ENCODE measurements at places on chromosomes 6 and 20.
A peak's percentile ranks its signal among the peaks of the same experiment; 100 is the strongest.

DNA sequence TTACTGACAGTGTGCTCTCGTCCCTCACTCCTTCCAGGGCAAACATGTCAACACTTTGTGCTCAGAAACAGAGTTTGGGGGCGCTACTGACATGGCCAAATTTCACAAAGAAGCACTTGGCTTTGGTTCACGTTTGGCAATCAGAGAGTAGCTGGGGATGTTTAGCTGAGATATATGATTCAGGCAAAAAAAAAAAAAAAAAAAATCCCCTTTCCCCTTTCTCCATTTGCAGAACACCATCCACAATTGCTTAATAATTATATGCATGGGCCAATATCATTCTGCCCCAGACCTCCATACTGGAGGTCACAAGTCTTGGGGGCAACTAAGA is 128.4 kb upstream of the ADGRF1 start:
- DNase-seq = no peak

GRCh38 chr6:38162493-38163185 is 343.1 kb downstream of the ZFAND3 start:
- DNase-seq = no peak

- no peak for DNase-seq
These were observed 45.8 kb downstream of the HIVEP2 start for GRCh38 chr6:142898927-142899895.

DNA sequence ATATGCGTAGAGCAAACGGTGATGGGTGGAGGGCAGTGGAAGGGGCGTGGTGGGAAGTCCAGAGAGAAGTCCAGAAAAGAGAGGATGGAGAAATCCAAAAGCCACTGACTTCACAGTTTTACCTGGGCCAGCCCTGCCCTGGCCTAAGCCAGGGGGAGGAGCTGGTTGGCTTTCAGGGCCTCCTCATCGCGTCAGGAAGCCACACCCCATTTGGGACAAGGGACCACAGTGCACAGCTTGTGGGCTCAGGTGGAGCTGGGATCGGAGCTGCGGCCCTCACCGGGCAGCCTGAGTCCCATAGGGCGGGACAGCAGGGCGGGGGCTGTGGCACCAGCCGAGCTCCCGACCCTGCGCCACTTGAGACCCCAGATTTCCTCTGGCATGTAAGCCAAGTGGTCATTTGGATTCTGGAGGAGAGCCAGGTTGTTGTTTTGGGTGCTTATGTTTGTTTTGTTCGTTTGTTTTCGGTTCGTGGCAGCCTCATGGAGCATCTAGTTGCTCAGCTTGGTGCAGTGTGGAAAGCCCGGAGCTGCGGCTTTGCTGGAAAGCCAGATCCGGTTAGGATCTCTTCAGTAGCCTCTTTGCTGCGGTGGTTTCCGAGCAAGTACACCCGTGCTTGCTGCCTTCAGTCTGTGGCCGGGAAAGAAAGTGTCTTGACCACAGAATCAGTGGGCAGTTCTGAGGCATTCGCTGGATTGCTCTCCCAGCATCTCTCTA is 42.2 kb downstream of the RIOK1 start:
- no peak for DNase-seq

DNA sequence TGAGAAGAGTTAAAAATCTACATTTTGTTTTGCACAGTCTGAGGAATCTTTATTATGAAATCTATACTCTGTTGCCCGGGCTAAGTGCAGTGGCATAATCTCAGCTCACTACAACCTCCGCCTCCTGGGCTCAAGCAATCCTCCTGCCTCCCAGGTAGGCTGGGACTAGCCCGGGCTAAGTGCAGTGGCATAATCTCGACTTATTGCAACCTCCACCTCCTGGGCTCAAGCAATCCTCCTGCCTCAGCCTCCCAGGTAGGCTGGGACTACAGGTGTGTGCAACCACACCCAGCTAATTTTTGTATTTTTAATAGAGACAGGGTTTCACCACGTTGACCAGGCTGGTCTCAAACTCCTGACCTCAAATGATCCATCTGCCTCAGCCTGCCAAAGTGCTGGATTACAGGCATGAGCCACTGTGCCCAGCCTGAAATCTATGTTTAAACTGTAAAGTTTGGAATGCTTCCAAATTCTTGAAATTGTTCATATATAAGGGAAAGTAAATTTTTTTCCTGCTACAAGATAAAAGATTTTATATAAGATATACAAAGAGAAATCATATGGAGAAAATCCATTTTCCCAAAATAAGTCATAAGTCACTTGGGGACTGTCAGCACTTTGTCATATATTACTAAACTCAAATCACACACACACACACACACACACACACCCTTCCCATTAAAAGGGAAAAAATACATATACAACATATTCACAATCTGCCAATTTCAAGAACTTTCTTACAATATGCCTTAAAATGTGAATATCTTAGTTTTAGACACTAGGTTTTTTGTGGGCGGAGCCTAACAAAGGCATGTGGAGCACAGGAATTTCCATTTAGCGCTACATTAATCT is 19.4 kb downstream of the PTPRK start:
- no peak for DNase-seq

DNA sequence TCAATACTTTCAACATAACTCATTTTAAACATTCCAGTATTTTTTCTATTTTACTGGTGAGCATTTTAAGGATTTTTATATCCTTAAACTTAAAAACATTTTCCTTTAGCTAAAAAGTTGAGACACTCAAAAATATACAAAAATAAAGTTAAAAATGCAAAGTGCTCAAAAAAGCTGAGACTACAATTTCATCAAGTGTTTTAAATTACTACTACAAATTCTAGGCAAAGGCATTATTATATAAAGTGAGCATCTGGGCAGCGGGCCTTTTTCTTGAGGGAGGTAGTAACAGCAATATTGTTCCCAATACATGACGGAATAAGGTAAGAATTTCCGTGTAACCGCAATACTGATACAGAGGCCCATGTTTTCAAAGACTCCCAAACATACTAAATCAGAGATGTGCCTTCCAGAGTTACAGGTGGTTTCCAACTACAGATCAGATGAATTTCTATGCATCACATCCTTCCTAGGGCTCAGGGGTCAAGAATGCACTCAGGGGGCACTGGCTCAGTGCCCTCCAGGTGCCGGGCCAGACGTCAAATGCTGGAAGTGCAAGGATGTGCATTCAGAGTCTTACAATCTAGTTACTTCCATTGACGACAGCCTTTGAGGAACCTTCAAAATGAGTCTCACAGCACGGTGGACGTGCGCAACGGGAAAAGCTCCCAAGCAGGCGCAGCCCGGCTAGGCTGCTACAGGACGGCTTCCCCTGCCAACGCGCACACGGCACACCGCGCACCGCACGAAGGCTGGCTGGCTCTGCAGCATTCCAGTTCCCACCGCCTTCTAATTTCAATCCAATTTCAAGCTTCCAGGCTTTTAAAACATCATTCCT is 1.7 kb downstream of the PHF10 start:
- peak; percentile 70 for DNase-seq

DNA sequence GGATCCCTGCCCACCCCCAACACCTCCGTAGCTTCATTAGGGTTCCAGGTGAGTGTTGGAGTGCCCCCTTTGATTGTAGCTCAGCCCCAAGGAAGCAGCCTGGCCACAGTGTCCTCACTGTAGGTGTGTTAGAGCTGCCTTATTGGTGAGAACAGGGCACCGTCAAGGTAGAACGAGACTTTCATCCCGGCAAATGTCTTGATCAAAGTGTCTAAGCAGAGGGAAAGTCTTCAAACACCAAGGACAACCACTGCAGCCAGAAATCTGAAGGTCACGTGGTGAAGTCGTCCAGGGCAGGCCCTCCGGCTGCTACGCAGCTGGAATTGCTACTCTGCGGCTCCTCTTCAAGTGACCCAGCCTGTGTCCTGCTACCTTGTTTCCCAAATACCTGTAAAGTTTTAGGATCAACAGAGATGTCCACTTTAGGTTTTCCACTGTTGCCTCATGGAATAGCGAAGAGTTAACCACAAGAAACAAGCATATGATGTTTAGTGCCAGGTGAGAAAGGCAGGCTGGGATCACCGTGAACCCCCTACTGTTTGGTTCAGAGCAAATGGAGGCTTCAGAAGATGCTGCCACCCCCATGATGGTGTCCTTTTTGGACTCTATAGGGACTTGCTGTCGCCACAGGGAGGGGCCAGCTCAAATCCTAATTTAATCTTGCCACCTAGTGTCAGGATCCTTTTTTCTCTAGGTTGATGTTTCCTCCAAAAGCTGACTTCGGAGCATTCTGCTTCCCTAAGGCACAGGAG is 1.7 kb upstream of the DLL1 start:
- DNase-seq = peak; percentile 45

- no peak for DNase-seq
These were observed 19.2 kb downstream of the DCBLD1 start for GRCh38 chr6:117501722-117502121.

- no peak for DNase-seq
These were observed 45.6 kb upstream of the SLC9A8 start for GRCh38 chr20:49766979-49767521.

DNA sequence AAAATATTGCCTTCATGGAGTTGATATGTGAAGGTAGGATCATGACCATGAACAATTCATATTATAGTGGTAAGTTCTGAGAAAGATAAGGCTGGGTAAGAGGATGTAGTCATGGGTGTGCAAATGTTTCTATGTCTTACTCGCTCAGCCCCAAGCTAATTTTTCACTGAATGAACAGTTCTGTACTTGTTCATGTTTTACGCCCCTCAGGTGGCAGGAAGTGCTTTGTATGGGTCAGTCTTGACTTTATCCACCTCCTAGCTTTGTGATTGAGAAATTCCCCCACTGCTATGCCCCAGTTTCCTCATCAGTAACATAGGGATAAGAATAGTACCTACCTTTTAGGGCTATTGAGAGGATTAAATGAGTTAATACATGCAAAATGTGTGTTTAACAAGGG is 148.2 kb upstream of the KCNG1 start:
- DNase-seq = no peak

GRCh38 chr6:129607581-129608186 is 102.3 kb downstream of the ARHGAP18 start:
- DNase-seq = no peak

DNA sequence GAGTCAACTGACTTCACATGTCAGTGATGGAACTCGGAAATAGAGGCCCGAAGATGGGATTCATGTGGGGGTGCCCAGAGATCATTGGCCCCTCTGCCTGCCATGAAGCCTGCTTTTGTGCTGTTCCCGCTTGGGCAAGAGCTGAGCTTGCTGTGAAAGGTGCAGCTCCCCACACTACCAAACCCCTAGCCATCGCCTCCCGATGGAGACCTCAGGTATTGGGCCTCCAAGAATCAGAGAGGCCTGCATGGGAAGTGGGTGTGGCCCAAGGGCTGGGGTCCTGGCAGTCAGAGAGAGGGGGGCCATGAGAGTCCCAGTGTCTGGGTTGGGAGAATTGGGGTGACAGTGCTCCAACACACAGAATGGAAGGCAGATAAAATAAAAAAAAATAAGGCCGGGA is 160.9 kb downstream of the SOD2 start:
- no peak for DNase-seq
